ENCODE measurements at places on chromosomes 1 and 21.

DNA sequence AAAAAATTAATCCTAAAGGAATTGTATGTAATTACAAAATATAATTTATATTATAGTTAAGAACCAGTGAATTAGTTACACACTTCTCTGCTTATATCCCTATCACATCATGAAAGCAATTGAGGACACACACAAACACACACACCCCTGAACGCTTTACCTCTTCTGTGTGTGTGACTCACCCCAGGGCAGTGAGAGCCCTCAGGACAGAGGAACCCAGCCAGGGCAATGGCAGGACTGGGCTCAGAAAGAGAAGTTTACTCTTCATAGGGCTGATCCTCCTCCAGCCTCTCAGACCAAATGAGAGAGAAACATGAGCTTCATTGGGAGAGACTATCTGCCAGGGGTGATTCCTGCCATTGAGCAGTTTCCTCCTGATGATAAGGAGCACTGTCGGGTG is 38.1 kb downstream of the SLC44A3 start:
- no peak for DNase-seq

GRCh38 chr21:38878379-38879179 is 72.8 kb downstream of the ETS2 start:
- DNase-seq = no peak

DNA sequence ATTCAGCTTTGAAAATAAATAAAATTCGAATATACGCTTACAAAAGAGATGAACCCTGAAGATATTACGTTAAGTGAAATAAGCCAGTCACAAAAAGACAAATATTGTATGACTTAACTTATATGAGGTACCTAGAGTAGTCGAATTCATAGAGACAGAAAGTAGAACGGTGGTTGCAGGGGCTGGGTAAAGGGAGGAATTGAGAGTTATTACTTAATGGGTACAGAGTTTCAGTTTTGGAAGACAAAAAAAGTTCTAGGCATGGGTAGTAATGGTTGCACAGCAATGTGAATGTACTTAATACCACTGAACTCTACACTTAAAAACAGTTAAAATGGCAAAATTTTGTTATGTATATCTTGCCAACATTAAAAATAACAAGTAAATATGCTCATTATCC is 48.6 kb upstream of the ZNHIT6 start:
- no peak for DNase-seq

DNA sequence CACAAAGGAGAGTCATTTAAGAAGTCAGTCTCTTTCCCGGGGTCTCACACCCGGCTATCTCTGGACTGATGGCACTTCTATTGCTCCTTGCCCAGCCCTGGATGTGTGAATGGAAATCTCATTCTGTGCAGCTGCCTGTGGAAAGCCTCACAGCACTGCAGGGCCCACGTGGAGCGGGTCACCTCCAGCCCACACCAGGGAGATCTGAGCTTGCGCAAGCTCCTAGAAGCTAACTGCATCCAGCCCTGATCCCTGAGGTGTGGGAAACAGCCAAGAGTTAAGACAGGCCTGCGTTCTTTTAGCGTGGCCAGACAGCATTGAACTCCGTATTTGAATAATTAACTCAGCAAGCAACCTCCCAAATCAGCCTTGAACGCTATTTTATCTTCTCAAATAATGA is 150.5 kb downstream of the LRIG2 start:
- DNase-seq = no peak

DNA sequence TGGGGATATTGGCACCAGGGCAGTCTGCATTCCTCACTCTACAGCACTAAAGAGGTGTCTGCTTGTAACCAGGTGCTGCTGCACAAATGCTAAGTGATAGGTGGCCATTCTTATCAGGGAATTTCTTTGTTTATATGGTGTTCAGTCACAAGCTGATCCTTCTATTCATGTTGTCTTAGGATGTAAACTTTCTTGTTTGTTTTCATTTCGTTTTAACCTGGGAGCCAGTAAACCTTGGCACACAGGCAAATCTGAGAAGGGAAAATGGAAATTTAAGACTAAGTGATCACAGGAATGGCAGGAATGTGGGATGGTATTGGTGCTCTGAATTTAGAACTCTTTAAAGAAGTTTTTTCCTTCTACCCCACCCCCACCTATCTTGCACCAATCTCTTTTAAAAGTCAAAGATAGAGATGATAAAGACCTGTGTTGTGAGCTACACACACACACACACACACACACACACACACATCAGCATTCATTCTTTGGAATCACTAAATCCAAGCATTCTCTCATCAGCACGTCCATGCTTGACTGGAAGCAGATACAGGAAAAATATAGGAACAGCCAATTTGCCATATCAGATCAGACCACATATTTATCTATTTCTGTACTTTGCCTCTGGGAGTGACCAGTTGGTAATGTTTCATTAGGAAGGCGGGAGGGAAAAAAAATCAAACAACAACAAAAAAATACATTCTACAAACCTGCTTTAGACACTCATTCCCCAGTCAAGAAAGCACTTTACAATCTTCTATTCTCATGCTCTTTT is 451.4 kb upstream of the ADGRL2 start:
- DNase-seq = no peak

- DNase-seq = no peak
These were observed 12.0 kb downstream of the SYT11 start for GRCh38 chr1:155871390-155871789.

Data from stimulated activated CD8-positive, alpha-beta memory T cell treated with anti-CD3 and anti-CD28 coated beads, Interleukin-4, amount 100 ng/mL, for 1 hour (primary cell).